A172 (cell line): ENCODE measurements at places on chromosomes 11 and 22. TPM values are rescaled to one million over a fixed set of nuclear protein-coding genes. Genes with fewer than 3 reads are reported as not detected.
A peak's percentile ranks its signal among the peaks of the same experiment; 100 is the strongest.

DNA sequence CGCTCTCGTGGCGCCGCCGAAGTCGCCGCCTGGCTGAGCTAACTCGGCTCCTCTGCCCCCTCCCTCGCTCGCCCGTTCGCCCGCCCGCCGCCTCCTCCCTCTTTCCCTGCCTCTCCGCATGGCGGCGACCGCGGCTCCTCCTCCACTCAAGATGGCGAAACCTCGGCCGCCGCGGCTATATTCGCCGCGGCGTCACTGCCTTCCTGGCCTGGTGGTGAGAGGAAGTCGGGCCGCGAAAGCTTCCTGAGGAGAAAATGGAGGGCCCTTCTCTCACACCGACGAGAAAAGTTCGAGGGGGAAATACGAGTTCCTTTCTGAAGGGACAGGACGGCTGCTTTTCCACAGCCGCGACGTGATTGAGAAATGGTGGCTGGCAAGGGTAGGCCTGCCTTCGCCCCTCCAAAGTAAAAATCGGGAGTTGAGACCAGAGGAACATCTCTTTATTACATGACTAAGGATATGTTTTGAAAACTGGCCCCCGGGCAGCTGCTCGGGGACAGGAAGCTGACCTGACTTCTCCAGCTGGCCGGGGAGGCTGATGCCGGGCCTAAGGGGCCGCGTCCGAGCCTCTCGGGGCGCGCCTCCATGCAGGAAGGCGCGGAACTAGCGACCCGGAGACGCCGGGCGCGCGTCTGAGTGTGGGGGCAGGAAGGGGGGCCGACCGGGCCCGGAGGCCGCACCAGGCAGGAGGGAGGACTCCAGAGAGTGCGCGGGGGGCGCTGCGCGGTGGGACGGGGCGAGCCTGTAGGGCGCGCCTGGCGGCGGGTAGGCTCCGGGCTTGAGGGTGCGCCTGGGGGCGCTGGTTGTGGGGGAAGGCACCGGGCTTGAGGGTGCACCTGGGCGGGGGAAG lies at the start of gene DDX6:
Gene DDX6 (minus strand): TSS at position 54 of the 850 bp plus-strand sequence. CDS start 4,913 bp downstream, outside the sequence.
- DNase-seq = peak; percentile 42

DNA sequence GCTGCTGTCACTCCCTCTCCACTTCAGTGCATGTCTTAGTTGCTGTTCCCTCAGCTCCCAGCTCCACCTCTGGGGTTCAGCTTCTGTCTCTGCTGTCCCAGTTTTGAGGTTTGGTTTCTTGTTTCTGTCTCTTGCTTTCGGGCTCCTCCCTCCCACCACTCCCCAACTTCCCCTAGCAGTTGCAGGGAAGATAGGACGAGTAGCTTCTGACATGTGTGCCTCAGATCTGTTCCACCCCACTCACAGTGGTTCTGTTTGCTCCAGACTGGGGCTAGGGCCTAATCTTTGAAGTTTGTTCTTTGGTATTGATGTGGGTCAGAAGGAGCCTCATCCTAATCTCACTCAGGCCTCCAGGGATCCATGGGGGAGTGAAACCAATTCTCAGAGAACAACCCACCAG lies 2.6 kb upstream of the RRM1 start:
- DNase-seq = no peak

GRCh38 chr11:99638073-99638553 lies 617.4 kb downstream of the CNTN5 start:
- no peak for DNase-seq

DNA sequence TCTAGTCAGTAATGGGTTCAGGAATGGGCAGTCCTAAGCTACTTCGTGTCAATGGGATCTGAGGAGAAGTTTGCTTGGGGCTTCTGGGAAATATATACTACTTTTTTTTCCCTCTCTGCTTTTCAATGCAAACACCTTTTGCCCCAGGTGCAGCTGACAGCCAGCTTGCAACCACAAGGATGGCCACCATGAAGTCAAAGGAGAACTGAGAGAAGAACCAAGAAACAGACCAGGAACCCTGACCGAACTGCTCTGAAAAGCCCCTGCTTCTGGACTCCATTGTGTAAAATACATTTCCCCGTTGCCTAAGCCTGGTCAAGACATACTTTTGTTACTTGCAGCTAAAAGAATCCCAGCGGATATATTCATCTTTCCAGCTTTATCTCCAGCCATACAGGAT lies 20.1 kb upstream of the CD44 start:
- no peak for DNase-seq

DNA sequence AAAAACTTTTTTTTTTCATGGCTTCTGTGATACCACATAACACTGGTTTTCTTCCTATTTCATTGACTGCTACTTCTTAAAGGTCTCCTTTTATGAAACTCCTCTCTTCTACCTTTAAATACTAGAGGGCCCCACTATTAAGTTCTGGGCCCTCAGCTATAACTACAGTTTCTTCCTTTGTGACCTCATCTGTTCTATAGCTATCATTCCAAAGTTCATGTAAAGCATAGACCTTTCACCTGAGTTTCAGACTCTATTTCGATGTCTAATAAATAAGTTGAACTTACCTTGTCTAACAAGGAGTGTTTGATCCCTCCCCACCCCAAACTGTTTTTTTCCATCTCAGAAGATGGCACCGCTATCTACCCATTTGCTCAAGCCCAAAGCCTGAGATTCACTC lies 35.2 kb downstream of the PAAF1 start:
- no peak for DNase-seq

PTPRJ gene
- total RNA-seq = 15.2 and 15.8 TPM in 2 replicates

GRCh38 chr11:31050061-31050765 lies 319.3 kb downstream of the DCDC1 start:
- peak; percentile 1 for DNase-seq

- no peak for DNase-seq
These were observed 15.4 kb downstream of the CAPN5 start for GRCh38 chr11:77081976-77082836.

ZNF195 gene
- total RNA-seq = 28.7 and 43.2 TPM in 2 replicates

DNA sequence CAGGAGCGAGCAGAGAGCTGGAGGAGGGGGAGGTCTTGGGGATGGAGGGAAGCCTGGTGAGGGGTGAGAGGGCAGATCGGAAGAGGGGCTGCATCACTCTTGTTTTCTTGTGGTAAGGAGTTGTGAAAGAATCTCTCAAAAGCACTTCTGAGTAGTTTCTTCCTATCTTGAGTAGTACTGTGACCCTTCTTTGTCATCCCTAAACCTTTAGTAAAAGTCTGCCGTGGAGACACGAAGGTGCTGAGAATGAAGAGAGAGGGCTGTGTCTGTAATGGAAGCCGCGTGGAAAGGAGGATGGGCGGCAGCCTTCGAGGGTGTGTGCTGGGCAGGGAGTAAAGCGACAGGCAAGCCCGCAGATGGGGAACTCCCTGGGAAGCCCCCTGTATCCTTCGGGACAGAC lies 237.8 kb downstream of the TBC1D22A start:
- DNase-seq = no peak

GRCh38 chr11:84795698-84796097 lies 831.4 kb downstream of the DLG2 start:
- no peak for DNase-seq

DNA sequence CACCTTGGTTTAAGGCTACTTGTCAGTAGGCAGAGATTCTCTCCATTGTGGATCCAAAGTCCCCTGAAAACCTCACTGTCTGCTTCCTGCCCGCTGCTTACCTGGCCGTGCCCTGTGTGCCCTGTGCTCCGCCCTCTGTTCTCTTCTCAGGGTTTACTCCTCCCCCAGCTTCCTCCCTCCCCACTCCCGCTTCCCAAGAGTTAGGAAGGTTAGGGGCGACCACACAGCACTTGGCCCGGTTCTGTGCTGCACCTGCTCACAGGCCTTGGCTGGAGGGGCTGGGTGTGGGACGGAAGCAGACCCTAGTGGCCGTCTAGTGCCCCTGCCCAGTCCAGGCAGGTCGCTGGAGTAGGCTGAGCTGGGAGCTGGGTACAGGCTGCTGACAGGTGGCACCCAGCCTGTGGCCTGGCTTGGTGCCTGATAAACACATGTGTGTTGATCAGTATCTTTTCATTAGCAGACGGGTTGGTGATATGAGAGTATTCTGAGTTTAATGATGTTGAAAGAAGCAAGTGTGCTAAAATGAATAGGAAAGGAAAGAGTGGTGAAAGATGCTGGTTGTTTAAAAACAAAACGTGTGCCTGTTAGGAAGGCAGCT lies 40.5 kb downstream of the GRAMD4 start:
- no peak for DNase-seq

SLC16A8 gene
- not detected in 2 replicates for total RNA-seq

DNA sequence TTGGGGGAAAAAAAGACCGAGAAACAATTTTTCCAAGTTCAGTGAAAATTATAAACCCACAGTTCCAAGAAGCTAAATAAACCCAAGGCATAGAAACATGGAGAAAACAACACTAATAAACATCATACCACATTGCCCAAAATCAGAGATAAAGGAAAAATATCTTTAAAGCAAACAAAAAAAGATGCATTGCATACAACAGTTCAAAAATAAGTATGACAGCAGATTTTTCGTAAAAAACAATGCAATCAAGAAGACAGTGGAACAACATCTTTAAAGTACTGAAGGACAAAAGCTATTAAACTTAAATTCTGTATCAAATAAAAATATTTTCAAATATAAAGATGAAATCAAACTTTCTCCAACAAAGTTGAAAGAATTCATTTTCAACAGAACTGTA lies 921.3 kb downstream of the METTL15 start:
- no peak for DNase-seq

WT1 gene
- 1.9 and 6.4 TPM in 2 replicates for total RNA-seq

DNA sequence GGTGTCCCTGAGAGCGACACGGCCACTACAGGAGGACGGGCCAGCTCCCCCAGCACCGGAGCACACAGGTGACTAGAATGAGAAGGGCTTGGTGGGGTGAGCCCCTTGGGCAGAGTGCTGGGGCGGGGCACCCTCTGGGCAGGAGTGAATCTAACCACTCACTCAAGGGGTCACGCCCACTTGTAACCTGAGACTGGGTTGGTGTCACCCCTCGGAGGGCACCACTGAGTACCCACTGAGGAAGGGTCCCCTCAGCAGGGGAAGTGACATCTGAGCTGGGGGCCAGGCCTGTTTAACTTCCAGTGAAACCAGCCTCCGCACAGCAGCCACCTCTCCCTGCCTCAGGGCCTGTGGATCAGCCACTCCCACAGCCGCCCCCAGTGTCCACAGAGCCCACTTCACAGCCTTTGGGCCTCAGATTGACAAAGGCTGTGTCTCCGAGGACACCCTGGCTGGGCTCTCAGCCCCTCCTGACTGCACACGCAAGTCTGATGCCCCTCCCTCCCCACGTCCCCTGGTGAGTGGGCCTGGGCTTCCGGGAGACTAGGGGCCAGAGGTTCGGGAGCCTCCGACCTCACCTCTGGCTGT lies 5.6 kb downstream of the GATD1 start:
- no peak for DNase-seq

GRCh38 chr11:35873721-35874120 lies 70.1 kb upstream of the LDLRAD3 start:
- no peak for DNase-seq

DNA sequence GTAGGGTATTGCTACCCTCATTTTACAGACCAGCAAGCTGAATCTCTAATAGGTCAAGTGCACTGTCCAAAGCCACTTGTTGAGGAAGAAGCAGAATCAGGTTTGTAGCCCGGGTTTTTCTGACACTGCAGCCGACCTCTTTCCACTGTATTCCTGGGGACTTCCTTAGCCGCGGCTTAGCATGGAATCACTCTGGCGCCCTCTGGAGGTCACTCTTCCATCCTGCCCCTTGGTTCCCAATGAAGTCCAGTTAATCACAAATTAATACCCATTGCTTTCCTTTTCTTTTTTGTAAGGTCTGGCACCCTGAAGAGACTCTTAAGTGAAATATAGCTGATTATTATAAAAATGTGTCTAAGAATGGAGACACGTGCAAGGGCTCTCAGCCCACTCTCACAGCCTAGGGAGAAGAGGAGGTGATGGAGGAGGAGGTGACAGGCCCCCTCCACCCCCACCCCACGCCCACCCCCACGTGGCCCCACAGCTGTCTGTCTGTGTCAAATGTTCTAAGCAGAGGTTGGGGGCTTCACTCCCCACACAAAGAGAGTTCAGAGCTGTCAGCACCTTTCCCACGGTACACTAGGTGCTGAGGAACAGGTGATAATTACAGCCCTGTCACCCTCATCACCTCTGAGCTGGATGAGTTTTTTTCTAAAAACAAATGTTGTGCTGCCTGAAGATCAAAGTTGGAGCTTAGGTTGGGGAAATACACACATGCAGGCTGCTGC lies 57.7 kb upstream of the DRD2 start:
- DNase-seq = peak; percentile 53

MS4A6A gene
- total RNA-seq = not detected in 2 replicates
